ENCODE measurements at places on chromosomes 11 and 22.

- DNase-seq: peak; percentile 85
Observed at GRCh38 chr22:48896766-48897644, 930.7 kb downstream of the BRD1 start.

DNA sequence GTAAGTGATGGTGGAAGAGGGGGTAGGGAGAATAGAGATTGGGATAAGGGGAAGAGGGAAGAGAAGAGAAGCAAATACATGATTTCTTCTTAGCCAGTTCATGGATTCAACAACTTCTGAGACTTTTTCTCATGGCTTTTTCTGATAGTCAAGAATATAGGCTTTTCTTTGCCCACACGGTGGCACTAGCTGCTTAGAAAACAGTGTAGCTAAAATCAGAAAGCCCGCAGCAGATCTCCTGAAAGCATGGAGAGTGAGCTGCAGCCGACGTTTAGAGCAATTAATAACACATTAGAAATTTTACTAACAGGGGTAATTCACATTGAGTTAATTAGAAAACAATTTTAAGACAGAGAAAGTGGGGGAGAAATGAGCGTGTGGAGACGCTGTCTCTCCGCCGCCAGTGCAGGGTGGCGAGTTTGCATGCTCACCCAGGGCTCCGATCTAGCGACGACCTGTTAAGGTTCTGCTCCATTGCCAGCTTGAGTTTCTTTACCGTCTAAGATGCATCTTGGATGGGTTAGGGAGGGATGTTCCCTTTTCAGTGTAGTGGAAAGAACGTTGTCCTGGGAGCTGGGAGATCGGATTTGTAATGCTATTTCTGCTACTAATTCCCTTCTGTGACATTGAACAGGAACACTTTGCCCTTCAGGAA lies 3.3 kb upstream of the RAG1 start:
- peak; percentile 59 for DNase-seq

DNA sequence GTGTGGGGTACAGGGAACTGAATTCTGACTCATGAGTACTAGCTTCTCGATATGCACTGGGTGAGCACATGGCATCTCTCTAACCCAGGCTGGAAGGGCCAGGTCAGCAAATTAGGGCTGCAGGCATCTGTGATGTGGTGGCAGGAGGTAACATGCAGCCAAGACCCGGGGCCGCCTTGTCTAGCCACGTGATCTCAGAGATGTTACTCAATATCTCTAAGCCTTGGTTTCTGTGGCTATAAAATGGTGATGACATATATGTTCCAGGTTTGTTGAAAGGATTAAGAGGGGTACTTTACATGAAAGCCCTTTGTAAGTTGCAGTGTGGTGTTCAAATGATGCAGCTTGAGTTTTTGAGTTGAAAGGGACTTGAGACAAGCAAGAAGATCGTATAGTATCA lies 3.2 kb downstream of the ST14 start:
- DNase-seq: no peak

- DNase-seq: no peak
Observed at GRCh38 chr11:12535321-12535720, 138.9 kb upstream of the TEAD1 start.

GRCh38 chr11:87114093-87114492 lies 76.4 kb downstream of the TMEM135 start:
- no peak for DNase-seq

GRCh38 chr11:44709966-44710365 lies 16.8 kb upstream of the TSPAN18 start:
- no peak for DNase-seq

DNA sequence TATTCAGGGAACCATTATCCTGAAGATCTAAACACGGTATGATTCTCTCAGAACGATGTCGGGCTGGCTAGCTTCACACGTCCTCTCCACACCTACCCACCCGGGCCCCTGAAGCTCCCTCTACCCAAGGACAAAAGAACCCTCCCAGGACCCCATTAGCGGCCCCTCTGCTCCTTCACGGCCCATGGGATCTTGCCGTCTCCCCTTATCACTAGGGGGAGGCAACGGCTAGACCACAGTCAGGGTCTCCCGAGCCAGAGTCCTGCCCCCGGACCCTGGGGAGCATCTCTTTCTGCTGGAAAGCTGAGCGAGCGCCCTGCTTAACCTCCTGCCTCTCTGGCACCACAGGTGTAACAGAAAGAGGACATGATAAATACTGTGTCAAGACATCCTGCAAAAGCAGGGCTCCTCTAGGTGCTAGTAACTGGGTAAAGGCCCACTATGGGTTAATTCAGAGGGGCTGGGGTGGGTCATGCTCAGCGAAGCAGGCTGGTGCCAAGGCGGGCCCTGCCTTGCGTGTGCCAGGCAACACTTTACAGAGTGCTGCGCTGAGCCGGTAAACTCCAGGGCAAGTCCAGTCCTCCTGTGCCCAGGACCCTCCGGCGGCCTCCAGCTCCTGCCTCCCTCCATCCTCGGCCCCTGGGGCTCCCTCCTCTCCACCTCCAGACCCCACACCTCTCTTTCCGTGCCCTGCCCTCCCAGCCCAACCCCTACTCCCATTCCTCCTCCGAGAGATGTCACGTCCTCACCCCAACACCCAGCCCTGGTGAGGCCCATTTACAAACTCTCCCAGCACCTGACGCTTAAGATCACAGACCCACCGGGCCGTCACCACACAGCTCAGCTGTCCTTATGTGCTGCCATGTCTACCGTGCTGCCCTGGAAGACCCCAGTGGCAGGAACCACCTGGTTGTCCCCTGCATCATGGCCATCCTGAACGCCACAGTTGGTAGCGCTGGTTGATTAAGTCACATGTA lies 3.0 kb downstream of the TOLLIP start:
- no peak for DNase-seq

DNA sequence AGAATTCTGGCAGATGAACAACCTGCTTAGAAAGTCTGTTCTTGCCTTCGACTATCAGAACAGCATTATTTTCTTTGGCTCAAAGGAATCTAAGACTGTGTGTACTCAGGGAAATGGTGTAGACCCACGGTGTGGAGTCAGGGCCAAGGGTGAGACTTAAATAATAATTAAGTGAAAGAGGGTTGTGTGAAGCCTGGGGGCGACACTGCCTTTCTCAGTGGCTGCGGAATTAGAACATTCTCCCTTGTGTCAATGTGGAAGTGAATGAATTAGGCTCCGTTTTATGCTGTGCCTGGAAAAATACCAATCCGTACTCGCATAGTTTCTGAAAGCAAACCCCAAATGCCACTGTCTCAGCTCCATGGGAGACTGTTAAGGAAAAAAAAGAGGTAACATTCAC lies 50.7 kb downstream of the NAV2 start:
- DNase-seq: no peak

DNA sequence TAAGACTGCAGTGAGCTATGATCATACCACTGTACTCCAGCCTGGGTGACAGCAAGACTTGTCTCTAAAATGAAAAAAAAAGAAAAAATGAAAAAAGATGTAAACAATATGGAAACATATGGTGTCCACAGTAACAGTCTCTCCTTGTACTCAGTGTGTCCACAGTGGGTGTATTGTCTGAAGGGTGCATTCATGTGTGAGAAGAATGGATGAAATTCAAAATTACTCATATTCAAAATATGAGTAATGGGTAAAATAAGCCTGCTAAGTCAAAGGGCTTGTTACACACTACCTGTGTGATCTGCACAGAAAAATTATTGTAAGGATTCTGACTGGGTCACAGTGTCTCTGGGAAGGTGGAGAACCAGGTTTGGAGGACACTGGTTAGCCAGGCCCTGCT lies 26.9 kb downstream of the PPFIA1 start:
- DNase-seq: no peak

DNA sequence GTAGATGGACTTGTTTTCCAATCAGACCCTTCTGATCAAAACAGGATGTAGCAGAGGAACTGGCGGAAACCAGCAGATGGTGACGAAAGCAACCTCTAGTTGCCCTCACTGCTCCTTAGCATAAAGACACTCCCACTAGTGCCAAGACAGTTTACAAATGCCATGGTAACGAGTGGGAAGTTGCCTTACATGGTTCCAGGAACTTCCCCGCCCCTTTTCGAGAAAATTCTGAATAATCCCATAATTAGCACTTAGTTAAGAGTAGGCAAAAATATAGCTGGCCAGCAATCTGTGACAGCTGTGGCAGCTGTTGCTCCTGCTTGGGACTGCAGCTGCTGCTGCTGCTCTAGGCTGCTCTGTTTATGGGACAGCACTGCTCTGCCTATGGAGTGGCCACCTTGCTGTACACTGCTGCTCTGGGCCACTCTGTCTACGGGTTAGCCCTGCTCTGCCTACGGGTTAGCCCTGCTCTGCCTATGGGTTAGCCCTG lies 33.4 kb upstream of the SORL1 start:
- no peak for DNase-seq

GRCh38 chr11:84022201-84022600 lies 736.0 kb upstream of the CCDC90B start:
- no peak for DNase-seq

- no peak for DNase-seq
Observed at GRCh38 chr11:40045312-40045711, 1414.1 kb downstream of the LRRC4C start.

- no peak for DNase-seq
Observed at GRCh38 chr11:34791780-34792542, 124.2 kb downstream of the APIP start.

DNA sequence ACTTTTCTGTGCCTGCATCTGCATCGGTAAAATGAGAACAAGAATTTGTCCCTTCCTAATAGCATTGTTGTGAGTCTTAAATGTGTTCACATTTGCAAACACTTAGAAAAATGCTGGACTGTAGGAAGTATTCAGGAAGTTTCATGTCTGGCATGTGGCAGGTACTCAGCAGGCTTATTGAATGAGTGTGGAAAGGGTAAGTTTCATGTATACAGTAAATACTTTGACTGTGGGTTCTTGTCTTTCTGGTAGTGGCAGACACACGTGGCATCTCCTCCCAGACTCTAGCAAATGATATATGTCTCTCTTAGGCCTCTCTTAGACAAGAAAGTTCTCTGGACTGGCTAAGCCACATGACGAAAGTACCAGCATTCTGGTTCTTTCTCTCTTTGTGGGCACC lies 179.2 kb downstream of the C11orf91 start:
- DNase-seq: no peak

DNA sequence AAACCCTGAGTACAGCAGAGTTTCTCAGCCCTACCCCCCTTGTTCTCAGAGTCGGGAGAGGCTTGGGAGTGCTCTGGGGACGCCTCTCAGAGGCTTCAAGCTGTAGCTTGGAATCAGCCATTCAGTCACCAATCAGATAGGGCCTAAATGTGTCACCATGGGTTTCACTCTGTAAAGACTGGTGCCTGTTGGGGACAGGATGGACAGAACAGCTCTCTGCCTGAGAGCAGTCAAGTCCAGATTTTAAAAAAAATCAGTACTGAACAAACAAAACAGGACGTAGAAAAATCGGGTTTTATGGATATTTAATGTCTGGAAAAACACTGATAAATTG lies 1.3 kb downstream of the FADD start:
- DNase-seq: no peak

GRCh38 chr11:47994417-47994816 lies 14.1 kb downstream of the PTPRJ start:
- no peak for DNase-seq

DNA sequence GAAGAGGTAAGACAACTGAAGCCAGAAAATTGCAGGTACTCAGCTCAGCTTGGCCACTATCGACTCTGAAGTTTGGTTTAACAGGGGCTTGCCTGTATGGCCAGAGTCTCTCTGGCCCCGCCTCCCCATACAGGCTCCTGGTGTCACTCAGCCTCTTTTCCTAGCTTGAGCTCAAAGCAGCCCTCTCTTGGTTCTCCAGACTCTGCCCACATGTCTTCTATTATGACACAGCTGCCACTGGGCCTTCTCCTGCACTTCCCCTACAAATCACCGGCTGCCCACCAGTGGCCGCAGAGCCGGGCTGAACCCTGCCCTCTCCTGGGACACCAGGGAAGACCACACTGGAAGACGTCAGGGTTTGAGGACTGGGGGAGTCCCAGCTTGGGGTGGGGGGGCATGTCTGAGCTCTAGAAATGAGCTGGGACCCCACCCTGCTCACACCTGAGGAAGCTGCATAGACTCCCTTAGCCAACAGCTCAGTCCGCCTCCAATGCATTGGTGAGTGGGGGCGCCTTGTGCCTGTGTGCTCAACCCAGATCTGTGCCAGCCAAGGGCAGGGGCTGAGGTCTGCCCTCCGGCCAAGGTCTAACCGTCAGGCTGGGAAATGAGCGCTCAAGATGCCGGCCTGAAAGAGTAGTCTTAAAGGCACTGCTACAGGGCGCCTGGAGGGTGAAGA lies 94.4 kb upstream of the LMO1 start:
- DNase-seq: no peak

DNA sequence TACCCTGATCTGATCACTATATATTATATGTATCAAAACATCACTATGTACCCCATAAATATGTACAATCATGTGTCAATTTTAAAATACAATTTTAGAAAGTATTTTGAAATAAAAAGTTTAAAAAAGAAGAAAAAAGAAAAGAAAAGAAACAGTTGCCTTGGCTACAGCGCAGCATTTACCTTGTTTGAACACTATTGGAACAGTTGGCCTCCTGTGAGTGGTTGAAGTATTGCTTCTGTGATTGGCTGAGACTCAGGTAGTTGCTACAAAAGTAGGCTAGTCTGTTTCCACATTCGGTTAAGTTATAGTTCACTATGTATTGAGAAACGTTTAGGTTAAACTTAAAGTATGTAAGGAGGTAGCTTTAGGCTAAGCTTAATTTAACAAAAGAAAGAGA lies 7.9 kb upstream of the DTX4 start:
- no peak for DNase-seq

DNA sequence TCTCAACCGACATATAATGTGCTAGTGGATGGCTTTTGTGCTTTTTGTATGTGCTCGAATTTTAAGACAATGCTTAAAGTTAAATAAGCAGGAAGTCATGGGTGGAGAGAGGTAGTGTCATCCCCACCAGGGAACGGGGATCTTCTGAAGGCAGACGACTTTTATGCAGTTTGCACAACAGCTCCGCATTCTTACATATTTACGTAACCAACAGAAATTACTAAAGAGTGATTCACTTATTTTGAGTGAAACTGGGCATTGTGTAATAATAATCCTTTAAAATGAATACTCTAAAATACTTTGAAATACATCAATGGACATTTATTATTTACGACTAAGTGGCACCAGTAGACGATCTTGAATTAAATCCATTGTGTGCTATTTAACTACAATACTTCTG lies 305.1 kb downstream of the CNTN5 start:
- peak; percentile 50 for DNase-seq

DNA sequence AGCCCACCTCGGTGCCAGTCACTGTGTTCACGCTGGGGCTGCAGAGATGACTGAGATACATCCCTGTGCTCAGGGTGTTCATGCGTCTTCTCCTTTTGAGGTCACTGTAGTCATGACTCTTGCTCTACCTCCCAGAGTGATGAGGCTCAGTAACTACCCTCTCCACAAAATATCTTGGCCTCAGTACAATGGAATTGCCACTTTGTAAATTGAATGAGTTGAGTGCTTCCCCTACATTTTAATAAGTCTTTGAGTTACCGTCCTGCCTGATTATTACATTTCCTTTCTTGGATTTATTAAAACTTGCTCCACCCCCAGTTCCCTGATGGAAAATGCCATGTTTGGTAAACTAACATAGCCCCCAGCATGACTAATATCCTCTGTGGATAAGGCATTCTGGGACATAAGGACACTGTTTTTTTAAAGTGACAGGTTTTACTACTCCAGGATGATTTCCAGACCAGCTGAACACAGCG lies 15.9 kb downstream of the PRSS23 start:
- DNase-seq: no peak
